ENCODE measurements at places on chromosomes 5 and 9.

- peak; percentile 90 for DNase-seq
Measured at GRCh38 chr9:69180670-69181069, 6.6 kb downstream of the TJP2 start.

GRCh38 chr9:87667164-87667738 lies 58.7 kb upstream of the CTSL start:
- DNase-seq: no peak

- no peak for DNase-seq
Measured at GRCh38 chr5:60830581-60831127, 13.4 kb downstream of the ELOVL7 start.

GRCh38 chr5:143898381-143898780 lies 86.4 kb downstream of the HMHB1 start:
- no peak for DNase-seq

DNA sequence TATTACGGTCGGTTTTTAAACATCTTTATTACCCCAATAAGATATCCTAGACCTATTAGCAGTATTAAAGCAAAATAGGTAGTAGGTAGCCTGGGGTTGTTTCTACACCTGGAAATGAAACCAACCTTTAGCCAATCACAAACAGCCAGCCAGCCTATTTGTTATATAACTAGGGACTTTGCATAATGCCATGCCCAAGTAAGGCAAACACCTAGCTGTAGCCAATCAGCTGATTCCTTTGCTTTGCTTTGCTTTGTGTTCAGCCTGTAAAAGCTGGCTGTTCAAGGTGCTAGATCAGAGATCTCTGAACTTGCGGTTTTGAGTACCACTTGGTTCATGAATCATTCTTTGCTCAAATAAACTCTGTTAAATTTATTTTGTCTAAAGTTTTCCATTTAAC lies 46.5 kb upstream of the SETD9 start:
- DNase-seq: no peak

DNA sequence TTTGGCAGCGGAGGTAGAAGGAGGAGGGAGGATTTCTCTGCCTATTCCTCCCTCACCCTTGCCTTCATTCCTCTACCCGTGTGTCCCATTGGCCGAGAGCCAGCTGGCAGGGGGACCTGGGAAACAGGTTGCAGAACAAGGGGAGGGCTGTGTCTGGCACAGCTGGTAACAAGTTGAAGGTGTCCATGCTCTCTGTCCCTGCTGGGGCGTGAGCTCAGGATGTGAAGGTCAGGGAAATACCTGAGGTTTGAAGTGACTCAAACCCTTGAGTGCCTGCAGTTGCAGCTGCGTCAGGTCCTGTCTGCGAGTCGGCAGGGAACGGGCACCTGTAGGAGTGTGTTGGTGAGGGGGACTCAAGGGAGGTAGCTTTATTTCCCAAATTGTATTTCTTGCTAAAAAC lies 16.2 kb downstream of the MIGA2 start:
- DNase-seq: no peak

- DNase-seq: no peak
Measured at GRCh38 chr9:85569988-85570387, 171.8 kb downstream of the AGTPBP1 start.

DNA sequence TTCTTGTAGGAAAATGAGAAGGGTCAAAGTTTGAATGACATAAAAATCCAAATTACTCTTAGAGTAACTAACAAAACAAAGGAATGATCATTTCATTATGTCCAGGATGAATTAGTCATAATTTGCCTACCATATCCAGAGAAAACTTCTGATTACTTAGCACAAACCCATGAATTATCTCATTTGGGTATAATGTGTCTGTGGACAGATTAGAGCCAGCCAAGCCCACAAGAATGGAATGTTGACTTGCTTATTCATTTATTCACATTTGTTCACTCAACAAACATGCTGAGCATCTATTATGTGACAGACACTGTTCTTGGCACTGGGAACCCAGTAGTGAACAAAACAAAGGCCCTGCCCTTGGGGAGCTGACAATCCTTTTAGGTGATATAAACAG lies 87.4 kb downstream of the APBA1 start:
- no peak for DNase-seq

- DNase-seq: no peak
Measured at GRCh38 chr9:99184110-99184474, 37.6 kb downstream of the ALG2 start.

DNA sequence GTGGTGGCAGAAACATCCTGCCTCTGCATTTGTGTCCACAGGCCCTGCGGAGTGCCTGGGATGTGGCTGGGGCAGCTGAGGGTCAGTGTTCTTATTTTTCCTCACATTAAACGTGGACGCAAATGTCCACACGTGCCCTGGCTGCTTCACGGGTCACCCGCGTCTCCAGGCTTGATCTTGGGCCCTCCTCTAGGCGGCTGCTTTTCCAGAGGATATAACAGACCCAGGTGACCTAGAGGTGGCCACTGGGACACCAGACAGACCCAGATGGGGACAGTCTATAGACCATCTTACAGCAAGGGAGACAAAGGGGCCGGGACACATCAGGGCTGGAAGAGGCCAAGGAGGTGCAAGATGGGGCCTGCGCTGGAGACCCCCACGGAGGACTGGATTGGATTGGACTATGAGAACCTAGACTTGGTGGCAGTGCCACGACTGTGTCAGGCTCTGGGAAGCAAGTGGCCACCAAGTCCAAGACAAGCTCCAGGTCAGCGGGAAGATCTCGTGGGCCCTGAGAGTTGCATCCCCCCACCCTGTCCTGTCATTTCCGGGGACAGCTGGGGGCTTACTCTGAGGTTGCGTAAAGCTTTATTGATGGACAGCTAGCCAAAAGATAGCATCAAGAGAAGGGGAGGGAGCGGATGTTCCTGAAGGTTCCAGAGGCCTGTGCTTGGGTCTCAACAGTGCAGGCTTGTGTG lies 6.9 kb downstream of the WNK2 start:
- DNase-seq: no peak

DNA sequence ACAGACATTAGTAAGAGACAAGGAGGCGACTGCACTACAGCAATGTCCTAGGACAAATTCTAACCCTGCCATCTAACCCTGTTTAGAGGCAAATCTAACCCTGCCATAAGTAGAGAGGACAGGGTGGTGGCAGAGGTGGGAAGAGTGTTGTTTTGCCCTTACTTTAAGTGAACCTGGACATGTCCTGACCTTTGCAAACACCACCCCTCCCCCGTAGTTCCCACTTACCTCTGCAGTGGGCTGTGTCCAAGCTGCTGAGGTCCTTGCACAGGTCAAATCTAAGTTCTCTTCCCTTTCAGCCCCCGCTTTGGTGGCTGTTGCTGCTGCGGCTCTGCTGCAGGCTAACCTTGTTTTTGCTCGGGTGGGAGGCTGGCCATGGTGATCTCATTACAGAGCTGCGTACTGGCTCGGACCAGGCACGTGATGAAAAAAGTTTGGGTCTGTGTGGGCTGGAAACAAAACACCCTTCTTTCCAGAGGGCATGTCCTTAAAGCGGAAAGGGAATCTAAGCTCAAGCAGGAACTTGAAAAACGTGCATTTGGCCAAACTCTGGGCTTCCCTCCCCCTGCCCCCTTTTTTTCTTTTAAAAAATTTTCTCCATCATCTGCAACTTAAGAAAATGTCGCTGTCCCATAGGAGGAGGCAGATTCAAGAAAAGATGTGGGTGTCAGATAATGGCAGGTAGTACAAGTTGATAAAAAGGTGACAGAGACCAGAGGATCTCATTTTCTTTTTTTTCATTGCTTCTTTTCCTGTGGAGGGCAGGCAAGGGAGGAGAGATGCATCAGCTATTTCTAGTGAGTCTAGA lies at the start of gene FAXDC2:
TSS of gene FAXDC2 (minus strand) at position 349 of the 808 bp plus-strand sequence. CDS start 12,425 bp downstream, outside the sequence.
- peak; percentile 74 for DNase-seq

DNA sequence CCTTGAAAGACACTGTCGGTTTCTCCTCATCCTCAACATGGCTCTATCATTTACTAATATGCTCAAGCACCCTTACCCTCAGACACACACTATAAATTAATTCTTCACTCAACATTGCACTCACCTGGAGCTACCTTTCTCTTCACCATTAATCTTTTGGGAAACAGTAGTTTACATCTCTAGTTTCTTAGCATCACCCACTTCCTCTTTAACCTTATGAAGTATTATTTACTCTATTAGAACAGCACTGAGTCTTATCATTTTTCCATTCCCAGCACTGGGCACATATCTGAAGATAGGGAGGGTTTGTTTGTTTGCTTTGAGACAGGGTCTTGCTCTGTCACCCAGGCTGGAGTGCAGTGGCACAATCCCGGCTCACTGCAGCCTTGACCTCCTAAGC lies 213.5 kb downstream of the SMARCA2 start:
- DNase-seq: no peak

DNA sequence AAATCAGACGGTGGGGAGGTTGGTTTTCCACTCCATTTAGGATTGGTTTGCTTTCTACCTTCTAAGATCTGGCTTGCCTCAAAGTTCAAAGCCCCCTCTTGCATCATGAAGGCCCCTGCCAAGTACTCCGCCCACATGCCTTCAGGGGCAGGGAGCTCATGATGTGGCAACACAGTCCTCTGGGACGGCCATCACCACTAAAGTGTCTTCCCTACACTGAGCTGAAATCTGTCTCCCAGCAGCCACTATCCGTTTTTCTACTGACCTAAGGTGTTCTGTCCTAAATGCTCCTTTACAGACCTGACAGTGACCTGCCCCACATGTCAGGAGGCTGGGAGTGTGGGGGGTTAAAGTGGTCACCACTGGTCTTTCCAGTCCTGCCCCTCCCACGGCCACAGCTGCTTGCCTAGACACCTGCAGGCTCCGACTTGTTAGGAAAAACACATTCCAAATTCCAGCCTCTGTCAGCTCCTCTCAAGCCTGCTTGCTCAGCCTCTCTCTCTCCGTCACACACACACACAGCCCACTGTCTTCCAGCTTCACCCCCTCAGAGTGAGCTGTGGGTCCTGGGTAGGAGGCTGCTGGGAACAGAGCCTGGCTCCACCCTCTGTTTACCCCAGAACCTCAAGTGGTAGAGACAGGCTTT lies 44.9 kb downstream of the SHB start:
- peak; percentile 66 for DNase-seq

GRCh38 chr9:27489087-27489876 lies 34.8 kb upstream of the IFNK start:
- no peak for DNase-seq

DNA sequence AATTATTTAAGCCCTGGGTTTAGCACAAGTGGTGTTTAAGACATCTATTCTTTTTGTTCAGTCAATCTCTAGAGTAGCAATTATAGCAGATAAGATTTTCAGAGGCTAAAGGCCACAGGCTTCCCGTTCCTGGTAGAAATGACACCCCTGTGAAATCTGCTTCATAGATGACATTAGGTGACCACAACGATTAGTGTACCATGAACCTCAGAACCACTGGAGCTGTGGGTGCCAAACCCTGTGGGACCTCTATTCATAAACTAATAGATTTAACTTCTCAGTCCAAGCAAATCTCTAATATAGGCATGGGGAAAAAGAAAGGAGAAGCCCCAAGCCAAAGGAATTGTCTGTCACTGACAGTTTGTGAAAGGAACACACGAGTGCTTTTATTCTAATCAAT lies 207.4 kb downstream of the ARRDC3 start:
- no peak for DNase-seq

DNA sequence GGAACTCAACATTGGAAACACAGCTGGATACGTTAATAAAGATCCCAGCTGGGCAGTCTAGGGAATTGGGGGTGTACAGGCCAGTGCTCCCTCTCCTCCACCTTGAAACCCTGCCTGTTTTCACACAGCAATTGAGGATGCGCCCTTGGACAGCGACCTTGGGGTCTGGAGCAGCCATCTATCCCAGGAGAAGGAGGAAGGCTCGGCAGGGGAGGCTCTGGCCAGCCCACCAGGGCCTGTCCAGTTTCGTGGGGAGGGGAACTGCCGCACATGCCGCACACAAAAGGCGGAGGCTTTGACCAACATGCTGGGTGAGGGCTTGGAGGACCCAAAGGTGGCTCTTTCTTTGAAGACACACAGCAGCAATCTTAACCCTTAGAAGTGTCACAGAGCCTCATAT lies 1.4 kb downstream of the COL23A1 start:
- DNase-seq: no peak

- DNase-seq: no peak
Measured at GRCh38 chr5:119329666-119330065, 26.2 kb upstream of the TNFAIP8 start.

DNA sequence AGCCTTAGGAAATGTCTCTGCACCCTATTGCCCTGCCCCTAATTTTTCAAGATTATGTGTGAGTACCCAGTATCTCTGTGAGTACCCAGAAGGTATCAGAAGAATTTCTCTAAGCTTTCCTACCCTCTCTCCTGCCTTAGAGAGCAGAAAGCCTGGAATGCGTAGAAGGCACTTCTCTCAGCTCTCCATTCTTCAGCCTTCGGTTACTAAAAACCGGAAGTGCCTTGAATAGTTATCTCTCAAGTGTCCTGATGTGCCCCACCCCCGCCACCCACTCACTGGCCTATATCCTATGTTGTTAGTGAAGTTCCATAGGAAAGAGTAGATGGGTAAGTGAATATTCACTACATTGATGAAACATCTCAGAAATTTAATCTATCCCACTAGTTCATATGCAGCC lies 210.7 kb upstream of the CDH10 start:
- no peak for DNase-seq

DNA sequence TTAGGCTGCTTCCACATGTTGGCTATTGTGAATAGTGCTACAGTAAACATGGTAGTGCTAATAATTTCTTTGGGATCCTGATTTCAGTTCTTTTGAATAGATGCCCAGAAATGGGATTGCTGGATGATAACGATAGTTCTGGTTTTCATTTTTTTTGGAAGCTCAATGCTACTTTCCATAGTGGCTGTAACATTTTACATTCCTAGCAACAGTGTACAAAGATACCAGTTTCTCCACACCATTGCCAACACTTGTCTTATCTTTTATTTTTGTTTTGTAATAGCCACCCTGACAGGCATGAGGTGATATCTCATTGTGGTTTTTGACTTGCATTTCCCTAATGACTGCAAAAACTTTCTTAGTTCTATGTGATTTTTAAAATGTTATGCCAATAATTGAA lies 68.8 kb upstream of the LRRC70 start:
- no peak for DNase-seq

Measured in fibroblast of the conjunctiva (primary cell).